Activated CD8-positive, alpha-beta memory T cell treated with anti-CD3 and anti-CD28 coated beads for 1 hour (primary cell): ENCODE measurements at places on chromosomes 3 and 15.

DNA sequence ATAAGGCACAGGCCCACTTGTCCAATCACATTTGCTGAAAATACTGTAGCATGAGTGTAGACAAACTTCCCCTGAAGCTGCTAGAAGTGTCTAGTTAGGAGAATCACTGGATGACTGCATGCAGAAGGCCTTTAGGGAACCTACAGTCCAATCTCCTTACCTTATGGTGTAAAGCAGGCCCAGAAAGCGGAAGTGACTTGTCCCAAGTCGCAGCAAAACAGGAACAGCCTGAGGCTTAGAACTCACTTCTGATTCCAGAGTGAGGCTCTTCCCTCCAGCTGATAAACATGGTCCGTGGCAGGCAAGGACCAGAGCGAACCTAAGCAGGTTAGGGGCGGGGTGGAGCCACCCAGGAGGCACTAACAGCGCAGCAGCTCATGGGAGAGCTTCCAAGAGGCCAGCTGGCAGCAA, 2.5 kb downstream of the GRAMD2A start:
- no peak for DNase-seq

DNA sequence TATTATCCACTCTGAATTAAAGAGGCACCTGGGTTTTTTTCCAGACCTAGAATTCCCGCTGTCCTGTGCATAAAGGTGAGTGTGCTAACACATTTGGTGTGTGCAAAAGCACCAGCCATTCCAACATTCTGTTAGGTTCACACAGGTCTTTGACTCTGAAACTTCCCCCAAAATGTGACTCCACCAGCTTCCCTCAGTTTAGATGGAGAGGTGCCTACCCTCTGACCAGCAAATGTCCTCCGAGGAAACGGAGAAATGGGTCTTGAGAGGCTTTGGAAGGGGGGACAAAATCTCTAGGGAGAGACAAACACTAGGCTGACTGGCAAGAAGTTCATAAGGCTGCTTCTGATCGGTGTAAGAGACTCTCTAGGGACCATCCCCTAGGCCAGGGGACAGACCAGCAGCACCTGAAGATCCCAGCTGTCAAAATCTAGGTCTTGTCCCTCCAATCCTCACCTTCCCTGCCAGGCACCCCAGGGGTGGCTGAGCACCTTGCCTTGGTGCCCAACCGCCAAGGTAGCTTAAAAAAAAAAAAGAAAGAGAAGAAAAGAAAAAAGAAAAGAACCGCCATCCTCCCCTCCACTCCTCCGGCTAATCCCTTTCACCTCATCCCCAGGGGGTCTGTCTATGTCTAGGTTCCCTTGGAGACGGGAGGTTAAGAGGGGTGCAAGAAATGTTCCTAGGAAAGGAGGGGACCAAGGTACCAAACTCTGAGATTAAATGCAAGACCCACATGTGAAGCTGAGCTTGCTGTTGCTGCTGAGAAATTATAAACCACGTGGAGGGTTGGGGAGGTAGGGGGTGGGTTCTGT, 2.0 kb upstream of the MECOM start:
- no peak for DNase-seq

DNA sequence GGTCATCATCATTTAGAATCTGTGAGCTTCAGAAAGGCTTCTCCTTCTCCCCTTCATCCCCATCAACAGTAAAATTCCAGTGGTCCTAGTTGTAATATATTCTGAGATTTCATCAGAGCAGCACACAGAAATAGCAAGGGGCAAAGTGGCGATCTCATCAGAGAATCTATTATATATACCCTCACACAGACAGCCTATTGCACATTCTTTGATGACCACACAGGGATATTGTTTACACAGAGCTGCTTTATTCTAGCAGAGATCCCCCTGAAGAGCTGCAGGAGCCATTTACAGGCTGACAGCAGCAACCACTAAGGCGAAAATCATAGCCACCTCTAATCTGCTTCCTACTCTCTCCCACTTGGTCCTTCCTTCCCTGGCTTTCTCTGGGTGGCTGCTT, 42.0 kb upstream of the CRBN start:
- DNase-seq = no peak

- no peak for DNase-seq
Measured at GRCh38 chr3:71787851-71788405, 3.0 kb upstream of the PROK2 start.

DNA sequence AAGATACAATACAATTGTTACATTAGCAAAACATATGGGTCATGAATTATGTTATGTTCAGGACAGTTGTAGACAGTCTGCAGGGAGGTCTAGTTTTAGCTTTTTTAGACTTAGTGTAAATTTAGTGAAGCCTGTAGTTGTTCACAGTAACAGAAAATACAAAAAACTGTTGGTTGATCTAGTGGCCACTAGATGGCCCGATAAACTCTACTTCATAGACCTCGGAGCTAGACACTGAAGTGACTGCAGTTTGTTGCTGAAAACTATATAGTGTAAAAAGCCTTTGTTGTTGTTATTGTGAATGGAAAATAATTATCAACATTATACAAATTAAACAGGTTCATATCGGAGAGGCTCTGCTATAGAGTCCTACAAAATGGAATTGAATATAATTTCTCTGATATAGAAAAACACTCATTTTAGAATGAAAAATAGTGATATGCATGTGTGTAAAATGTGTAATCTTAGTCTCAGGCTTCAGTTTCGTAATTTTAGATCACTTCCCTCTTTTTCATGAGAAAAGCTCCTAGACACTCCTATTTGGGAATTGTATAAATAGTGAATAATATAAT, 18.3 kb downstream of the MAGEL2 start:
- no peak for DNase-seq

DNA sequence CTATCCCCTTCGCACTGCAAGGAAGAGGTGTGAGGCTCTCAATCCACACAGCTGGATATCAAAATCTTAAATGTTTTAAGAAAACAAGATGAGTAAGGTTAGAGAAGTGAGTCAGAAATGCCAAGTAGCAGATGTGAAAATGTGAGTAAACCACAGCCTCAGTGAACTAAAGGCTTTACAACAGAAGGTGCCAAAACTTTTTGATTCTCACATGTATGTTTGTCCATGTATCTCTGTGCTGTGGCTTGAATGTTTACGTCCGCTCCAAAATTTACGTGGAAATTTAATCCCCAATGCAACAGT, 126.8 kb upstream of the PFN2 start:
- DNase-seq = no peak

- no peak for DNase-seq
Measured at GRCh38 chr3:154931484-154931883, 148.6 kb upstream of the MME start.

DNA sequence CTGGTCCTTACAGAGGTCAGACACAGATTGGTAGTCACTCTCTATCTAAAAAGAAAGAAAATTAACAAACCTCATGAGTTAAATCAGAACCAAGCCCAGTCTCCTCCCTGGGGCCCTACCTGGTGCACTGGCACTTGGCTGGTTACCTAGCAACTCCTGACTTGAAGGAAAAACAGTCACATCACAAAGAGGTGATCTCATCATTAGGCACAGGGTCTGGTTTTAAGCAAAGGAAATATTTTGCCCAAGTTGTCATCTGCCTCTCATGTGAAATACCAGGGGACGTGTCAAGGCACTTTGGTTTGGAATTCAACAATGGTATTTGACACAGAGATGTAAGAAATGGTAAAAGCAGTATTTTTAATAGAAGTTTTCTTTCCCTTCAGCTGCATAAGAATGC, 47.7 kb upstream of the FMN1 start:
- no peak for DNase-seq

GRCh38 chr15:29668120-29668602, 154.1 kb downstream of the TJP1 start:
- no peak for DNase-seq

GRCh38 chr3:65575376-65575840, 463.3 kb downstream of the MAGI1 start:
- no peak for DNase-seq

DNA sequence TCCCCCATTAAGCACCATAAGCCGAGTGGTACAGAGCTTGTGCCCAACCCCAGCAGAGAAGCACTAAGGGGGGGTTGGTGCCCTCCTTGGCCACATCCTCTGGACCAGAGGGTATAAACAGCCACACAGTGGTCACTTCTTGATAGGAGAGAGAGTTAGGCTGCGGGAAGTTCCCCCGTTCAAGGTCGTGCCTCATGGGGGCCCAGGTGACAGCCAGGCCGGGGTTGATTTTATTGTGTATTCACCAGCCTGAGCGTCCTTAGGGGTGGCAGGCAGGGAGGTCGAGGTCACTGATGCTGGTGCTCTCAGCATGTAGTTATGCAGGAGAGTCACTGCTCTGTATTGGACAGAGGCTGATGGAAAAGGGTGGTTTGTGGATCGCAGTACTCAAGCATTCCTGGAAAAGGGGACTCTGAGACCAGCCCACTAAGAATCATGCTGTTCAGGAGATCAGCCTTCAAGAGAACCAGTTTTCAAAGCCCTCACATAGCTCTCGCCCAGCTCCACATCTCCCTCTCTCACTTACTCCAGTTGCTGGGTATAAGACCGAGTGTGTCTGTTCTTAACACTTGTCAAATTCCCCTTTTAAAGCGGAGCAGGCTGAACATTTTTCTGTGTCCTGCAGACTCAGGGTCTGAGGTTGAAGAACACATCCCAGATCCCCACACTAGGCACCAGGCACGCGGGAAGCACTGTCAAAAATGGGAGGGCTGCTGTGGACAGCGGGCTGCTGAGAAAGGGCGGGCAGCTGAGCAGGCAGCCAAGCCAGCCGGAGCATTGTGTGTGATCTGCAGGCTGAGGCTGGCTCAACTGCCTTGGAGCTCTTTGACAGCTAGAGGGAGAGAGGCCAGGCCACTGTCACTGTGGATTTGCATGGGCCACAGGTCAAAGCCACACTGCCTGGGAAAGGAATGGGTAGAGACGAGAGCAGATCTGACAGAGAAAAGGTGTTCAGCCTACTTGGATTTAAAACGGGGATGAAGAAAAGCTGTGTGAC, 279.3 kb upstream of the LRRFIP2 start:
- DNase-seq = no peak

DNA sequence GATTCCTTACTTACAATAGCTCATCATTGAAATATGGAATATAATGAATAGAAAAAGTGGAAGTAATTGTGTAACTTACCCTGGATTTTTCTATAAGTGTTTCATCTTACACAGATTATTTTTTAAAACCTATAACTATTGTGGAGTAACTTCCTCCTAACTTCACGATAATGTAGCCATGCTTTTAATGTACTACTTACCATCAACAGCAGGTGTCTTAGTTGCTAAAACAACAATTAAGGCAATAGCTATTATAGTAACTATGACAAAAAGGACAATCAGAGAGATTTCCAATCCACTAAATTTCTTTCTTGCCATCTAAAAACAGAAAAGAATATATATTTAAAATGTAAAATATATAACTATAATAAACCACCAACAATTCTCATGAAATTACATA, 2.6 kb downstream of the SI start:
- no peak for DNase-seq

GRCh38 chr3:190325923-190326322, 3.7 kb upstream of the CLDN1 start:
- no peak for DNase-seq

GRCh38 chr3:194935632-194936470, 250.2 kb downstream of the FAM43A start:
- no peak for DNase-seq

DNA sequence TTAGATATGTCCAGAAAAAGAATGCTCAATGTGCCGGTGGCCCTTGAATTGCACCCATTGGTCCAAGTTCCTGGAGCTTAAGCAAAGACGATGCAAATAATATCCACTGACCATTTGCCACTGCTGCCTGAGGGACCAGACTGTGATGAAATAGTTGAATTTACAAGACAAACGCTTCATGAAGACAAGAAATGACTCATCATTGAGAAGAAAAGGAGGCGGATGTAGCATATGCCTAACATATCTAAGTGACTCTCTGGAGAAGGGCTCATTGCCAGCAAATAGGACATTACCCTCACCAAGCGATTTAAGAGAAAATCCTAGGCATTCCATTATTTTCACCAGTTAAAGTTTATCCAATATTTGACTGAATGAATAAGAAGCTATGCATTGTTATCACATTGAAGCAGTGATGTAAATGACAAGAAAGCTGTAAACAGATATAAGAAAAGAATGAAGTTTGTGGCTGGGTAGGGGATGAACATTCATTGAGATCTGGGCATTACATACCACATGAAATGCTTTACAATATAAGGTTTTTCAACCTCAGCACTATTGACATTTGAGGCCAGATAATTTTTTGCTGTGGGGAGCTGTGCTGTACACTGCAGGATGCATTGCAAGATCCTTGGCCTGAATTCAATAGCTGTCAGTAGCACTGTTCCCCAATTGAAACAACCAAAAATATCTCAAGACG, 48.9 kb upstream of the CPNE4 start:
- no peak for DNase-seq

DNA sequence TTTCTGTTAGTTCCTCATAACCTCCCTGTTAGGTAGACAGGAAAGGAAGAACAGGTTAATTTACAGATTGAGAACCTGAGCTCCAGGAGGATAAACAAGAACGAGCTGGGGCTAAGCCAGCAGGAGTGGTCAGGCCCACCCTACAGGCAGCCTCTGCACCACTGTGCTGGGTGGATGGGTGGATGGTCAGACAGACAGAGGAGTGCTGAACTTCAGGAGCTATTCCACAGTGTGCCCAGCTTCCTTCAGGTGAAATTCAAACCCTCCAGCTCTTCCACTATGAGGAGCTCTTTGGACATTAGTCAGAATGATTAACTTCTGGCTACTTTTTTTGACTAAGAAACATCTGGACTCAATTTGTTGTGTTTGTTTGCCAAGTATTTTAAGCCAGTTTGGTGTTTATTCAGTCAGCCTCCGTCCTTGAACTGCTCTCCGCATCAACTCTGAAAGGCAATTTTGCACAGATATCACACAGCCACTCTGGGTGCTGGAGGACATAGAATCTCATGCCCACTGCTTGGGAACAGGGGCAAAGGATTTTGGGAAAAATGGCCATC, 361.9 kb downstream of the CLSTN2 start:
- no peak for DNase-seq

GRCh38 chr3:177994976-177995375, 541.3 kb upstream of the KCNMB2 start:
- no peak for DNase-seq

GRCh38 chr3:172692751-172693338, 18.0 kb downstream of the NCEH1 start:
- no peak for DNase-seq

DNA sequence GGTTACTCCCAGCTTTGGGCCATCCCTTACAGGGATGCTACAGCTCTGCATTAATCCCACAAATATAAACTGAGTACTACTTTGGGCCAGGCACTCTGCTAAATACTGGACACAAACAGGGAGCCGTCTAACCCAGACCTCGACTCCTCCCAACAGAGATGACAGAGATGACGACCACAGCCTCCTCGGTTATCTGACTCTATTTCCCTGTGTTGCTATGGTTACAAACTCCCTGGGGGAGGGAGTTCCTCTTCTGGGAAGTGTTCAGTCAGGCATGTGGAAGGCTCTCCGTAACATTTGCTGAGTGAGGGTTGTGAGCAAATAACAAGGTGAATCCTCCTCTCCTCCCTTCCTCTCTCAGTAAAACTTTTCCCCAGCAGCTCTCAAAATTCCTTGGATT, 6.7 kb upstream of the CMTM7 start:
- no peak for DNase-seq

- DNase-seq = no peak
Measured at GRCh38 chr15:33114374-33114717, 80.2 kb downstream of the FMN1 start.

GRCh38 chr3:18302517-18302916, 122.6 kb downstream of the SATB1 start:
- no peak for DNase-seq

- DNase-seq = no peak
Measured at GRCh38 chr3:194203482-194204041, 67.6 kb downstream of the HES1 start.

GRCh38 chr15:56798639-56799038, 65.3 kb upstream of the ZNF280D start:
- DNase-seq = no peak
